ENCODE measurements at places on chromosomes 11 and 22.

- no peak for DNase-seq
Observed at GRCh38 chr22:38699784-38700183, 959 bp downstream of the JOSD1 start.

DNA sequence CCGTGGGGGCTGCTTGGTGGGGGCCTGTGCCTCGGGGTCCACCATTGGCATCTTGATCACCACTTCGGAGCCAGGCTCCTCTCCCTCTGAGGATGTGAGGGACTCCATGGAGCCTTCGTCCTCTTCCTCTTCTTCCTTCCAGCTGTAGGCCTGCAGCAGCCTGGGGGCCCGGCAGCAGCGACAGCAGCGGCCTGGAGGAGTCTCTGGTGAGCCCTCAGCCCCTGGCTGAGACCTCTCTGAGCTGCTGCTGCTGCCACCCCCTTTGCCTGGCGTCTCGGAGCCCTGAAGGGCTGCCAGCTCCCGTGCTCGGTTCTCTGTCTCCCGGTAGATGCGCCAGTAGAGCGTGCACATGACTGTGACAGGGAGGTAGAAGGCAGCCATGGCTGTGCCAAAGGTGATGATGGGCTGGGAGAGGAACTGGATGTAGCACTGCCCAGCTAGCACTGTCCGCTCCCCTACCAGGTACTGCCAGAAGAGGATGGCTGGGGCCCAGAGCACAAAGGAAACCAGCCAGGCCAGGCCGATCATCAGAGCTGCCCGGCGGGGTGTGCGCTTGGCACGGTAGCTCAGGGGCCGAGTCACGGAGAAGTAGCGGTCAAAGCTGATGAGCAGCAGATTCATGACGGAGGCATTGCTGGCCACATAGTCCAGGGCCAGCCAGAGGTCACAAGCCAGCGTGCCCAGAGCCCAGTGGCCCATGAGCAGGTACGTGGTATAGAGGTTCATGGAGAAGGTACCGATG lies 10.9 kb downstream of the CHRM1 start:
- no peak for DNase-seq

- no peak for DNase-seq
Observed at GRCh38 chr11:118634431-118635236, 27.2 kb downstream of the PHLDB1 start.

DNA sequence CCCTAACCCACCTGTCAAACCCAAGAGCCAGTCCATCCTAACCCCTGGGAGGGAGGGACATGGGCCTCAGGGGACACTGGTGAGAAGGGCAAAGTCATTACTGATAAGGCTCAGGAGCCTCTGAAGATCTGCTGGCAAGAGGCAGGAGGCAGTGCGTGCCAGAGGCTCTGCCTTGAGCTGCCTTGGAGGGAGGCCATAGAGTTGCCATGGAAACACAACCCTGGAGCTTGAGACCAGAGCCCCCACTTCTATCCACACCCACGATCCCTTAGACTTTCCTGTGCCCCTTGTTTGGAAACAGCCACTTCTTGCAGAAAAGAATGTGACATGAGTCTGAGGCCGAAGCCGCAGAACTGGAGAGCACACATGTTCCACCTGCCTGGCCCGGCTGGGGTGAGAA lies 89.7 kb upstream of the CSNK2A3 start:
- DNase-seq, result no peak

DNA sequence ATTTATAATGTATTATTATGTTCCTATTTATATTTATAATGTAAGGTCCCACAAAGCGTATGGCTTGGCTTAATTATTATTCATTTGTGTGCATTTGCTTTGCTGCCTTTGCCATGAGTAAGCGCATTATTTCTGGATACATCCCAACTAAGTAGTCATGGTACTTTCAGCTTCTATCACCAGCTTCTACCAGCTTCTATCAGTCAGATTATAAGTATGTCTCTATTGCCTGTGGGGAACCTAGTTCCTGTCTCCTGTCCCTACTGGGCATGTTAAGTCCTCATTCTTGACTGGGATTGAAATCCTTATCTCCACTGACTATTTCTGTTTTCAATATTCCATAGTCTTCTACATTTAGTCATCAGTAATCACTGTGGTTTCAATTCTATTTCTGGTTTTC lies 33.5 kb upstream of the OR10W1 start:
- no peak for DNase-seq

- peak; percentile 69 for DNase-seq
Observed at GRCh38 chr22:42519525-42520401, at the start of gene RRP7A. Gene RRP7A, minus strand, starts transcription at chr22:42519796. Its CDS starts 10 bp downstream, at chr22:42519786.

DNA sequence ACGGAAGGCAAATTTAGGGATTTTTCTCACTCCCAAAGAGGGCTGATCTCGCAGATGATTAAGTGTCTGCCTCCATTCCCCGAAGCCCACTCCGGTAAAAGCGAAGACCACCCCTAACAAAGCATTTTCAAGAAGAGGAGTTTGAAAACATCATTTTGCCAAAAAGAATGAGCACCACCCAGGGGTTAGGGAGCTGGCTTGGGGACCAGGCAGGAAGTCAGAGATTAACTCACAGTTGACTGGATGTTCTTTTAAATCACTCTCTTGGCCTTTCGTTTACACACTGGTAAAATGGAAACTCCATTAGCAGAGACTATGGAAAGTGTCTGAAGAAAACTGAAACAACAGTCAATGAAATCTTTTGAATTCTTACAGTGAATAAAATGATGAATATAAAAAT lies 7.9 kb upstream of the TRIM44 start:
- no peak for DNase-seq

GRCh38 chr11:63443714-63444113 lies 47.3 kb downstream of the PLAAT5 start:
- no peak for DNase-seq

DNA sequence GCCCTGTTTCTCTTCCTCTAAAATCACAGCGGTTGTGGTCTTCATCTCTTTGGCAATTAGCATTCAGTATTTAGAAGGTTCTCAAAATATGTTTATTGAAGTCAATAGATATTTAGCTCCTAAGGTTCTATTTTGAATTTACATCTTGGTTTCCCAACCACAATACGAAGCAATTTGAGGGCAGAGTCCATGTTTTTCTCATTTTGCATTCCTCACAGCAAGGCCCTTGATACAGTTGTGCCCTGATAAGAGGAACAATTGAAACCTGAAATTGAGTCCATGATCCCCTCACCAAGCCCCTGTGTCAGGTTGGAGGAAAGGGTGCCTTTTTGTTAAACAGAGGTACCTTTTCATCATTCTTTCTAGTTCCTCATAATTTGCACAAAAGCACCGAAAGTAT lies 131.5 kb downstream of the CCDC81 start:
- no peak for DNase-seq

DNA sequence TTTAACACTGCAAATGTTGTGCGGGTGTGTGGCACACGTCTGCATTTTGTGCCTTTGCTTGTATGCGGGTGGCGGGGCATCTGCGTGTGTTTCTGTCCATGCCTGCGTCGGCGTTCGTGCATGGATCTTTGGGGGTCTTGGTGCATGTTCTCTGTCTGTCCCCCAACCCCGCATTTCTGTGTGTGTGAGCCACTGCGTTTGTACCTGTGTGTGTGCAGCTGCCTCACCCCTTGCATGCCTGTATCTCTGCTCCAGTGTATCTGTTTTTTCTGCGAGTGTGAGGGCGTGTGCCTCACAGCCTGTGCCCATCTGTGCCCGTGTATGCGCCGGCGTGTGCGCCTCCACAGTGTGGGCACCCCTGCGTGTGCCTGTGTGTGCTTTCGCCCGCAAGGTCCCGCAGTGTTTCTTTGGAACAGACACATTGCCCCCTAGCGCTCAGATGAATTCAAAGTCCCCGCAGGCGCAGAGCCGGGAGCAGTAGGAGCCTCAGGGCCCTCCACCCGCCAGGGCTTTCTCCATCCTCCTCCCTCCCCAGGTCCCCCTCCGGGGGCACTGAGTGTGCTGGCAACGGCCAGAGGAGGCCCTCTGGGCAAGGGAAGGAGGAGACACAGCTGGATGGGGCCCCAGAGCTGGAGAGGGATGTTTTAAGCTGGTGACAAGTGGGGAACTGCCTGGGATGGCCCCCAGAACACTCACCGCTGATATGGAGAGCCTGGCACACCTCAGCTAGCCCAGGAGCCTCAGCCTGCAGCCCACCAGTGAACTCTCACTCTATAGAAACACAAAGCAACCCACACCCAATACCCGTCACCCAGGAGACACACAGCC lies 3.1 kb upstream of the MN1 start:
- peak; percentile 45 for DNase-seq

- DNase-seq, result no peak
Observed at GRCh38 chr11:76654298-76654851, 16.2 kb downstream of the LRRC32 start.

GRCh38 chr11:101718402-101718801 lies 134.6 kb upstream of the TRPC6 start:
- DNase-seq, result no peak

- no peak for DNase-seq
Observed at GRCh38 chr11:73185680-73186293, 32.3 kb upstream of the P2RY2 start.

GRCh38 chr22:23282089-23282501 lies 101.8 kb downstream of the BCR start:
- no peak for DNase-seq

DNA sequence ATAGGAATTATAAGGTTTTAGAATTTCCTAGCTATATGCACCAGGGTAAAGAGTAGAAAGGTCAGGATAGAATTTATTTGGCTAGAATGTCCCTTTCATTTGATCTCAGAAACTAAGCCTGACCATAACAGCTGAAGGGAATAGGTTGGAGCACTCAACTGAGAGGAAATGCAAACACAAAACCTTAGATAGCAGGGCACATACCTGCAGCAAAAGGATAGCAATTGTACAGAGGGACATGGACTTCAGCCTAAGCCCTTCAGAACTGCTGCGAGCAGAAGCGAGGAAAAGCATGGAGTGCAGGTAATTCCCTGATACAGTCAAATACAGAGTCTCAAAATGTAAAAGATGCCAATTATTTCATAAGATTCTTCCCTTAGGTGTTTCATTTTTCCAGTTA lies 211.0 kb upstream of the DDI1 start:
- DNase-seq, result no peak

DNA sequence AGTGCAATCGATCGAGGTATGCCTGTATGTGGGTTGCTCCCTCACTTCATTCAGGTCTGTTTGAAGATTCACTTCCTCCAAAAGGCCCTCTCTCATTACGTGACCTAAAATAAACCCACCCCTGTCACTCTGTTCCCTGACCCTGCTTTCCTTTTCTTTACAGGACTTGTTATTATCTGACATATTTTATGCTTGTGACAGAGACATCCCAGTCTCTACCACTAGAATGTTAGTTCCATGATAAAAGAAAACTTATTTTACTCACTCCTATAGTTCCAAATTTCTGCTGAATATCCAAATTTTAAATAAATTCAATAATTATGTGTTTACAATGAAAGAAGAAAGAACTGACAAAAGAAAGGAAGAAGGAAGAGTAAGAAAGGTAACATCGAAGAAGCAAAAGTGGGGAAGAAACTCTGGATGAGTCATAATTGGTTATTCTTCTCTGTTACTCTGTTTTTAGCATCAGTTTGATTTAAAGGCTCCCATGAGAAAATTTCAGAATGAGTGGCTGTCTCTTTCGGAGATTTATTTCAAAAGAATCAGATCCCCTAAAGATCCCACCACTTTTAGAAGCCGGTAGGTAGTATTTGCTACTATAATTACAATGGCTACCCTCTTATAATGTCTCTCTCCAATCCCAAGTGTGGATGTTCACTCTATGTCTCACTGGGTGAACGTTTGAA lies 33.5 kb downstream of the ENTHD1 start:
- no peak for DNase-seq

GRCh38 chr22:27616033-27616432 lies 185.5 kb downstream of the MN1 start:
- no peak for DNase-seq

DNA sequence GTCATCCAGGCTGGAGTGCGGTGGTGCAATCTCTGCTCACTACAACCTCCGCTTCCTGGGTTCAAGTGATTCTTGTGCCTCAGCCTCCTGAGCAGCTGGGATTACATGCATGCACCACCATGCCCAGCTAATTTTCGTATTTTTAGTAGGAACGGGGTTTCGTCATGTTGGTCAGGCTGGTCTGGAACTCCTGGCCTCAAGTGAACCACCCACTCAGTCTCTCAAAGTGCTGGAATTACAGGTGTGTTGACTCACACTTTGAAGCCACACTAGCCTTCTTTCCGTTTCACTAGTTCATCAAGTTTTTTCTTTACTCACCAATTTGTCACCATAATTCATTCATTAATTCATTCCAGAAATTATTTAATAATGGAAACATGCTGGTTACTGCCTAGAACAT lies 298.4 kb upstream of the MTNR1B start:
- no peak for DNase-seq

DNA sequence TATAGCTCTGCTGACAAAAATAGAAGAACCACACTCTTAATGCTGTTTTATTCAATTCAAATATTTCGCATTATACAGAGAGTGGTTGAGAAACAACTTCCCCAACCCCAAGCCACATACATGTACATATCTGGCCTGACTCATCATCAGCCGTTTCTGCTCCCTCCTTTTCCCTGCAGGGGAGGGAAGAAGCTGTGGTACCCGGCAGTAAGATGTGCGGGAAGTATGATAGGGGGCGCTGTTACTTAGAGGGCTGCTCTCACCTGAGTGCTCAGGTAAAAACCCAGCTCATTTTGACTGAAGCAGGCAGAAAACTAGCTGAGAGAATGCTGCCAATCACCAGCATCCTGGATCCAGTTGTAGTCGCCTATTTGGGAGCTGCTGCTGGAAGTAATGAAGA lies 85.5 kb downstream of the NELL1 start:
- DNase-seq, result no peak

DNA sequence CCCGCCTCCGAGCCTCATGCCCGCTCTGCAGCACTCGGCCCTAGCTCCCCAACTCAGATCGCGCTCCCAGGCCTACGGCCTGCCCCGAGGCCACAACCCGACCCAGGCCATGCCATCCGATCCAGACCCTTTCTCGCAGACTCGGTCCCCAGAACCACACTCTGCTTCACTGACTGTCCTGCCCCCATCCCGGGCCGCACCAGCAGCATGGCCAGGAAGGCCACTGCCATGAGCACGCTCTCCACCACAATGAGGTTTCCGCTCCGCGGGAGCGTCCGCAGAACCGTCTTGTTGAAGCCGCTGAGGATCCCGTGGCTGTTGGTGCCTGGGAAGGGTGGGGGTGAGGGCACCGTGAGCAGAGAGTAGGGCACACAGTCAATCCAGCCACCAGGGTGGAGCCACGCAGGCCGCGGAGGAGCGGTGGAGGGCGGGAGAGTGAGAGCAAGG lies 6.4 kb downstream of the UNC93B1 start:
- DNase-seq, result no peak

DNA sequence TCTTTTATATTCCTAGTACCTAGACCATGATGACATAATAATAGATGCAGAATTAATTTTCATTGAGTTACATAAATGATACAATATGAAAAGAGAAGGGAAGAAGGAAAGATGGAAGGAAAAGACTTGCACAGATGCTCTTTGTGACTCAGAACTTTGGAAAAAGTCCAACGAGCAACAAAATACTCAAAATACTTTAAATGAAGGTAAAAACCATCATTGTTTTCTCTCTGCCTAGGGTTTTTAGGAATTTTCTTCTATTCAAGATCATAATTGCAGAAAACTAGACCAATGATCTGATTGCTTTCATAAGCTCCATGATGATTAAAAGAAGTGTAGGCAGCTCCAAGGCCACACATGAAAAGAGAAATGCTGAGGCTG lies 276.9 kb downstream of the KIRREL3 start:
- DNase-seq, result no peak
